ENCODE measurements at places on chromosomes 5 and 9.

DNA sequence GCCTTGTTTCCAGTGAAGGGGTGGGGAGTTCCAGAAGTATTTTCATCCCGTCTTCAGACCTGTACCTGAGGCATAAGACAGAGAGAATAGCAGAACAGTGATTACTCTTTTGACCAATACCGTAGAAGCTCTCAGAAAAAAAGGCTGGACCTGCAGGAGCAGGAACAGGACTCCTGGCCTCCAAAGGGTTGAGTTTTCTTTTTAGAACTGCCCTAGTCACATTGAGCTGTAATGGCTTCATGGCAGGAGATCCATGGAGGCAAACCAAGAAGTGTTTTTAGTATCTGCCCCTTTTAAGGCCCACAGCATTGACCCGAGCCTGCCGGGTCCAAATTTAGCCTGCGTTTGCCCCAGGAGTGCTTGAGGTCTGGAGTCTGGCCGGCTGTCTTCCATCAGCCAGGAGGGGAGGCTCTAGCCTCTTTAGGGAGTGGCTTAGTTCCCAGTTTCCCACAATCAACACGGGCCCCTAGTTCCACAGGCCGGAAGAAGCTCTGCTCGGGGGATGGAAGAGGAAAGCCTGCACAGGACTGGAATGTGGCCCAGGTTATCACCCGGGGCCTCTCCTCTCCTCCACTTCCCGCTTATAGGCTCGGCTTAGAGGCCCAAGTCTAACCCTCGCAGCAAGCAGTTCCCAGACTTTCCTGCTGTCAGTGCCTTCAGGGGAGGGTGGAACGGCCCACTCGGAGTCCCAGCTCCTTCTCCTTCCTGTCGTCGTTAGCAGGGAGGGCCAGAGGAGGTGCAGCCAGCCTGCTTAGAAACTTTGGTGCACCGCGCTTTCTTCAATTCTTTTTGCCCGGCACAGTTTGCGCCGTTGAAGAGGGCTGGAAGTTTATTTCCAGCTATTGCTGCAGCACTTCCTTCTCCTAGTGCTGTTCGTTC, 80.7 kb downstream of the C9orf152 start:
- H3K4me1 ChIP-seq: peaks cover 56% of the 10 kb centered on the region
- no peaks in the 10 kb centered on the region for H3K36me3 ChIP-seq
- DNase-seq: peak; percentile 94
- no peaks in the 10 kb centered on the region for H3K27me3 ChIP-seq

- no peaks in the 10 kb centered on the region for H3K36me3 ChIP-seq
- no peak overlapping the region for H3K27ac ChIP-seq
- H3K27me3 ChIP-seq: no peaks in the 10 kb centered on the region
- no peak overlapping the region for H3K4me3 ChIP-seq
Measured at GRCh38 chr5:9149988-9150387, 395.9 kb downstream of the SEMA5A start.

GRCh38 chr9:133982971-133983720, 9.0 kb downstream of the VAV2 start:
- no peaks in the 10 kb centered on the region for H3K36me3 ChIP-seq
- peaks cover 16% of the 10 kb centered on the region for H3K4me1 ChIP-seq
- H3K27ac ChIP-seq: peak overlapping the region; percentile 6
- H3K27me3 ChIP-seq: no peaks in the 10 kb centered on the region

DNA sequence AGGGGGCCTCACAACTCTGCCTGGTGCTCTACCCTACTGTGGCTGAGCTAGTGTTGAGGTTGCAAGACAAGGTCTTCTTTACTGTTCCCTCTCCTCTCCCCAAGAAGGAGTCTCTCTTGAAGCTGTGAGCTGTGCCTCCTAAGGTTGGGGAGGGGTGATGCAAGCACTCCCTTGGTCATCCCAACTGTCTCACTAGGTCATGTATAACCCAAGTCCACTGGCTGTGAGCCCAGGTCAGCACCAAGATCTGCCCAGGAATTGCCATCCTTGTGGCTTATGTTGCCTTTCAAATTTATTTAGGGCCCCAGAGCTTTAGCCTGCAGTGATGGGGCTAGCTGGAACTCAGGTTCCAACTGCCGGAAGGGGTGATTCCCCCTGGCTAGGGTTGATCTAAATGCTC, 10.3 kb upstream of the YTHDC2 start:
- H3K4me1 ChIP-seq: no peaks in the 10 kb centered on the region
- no peak overlapping the region for H3K4me3 ChIP-seq
- H3K36me3 ChIP-seq: no peaks in the 10 kb centered on the region

DNA sequence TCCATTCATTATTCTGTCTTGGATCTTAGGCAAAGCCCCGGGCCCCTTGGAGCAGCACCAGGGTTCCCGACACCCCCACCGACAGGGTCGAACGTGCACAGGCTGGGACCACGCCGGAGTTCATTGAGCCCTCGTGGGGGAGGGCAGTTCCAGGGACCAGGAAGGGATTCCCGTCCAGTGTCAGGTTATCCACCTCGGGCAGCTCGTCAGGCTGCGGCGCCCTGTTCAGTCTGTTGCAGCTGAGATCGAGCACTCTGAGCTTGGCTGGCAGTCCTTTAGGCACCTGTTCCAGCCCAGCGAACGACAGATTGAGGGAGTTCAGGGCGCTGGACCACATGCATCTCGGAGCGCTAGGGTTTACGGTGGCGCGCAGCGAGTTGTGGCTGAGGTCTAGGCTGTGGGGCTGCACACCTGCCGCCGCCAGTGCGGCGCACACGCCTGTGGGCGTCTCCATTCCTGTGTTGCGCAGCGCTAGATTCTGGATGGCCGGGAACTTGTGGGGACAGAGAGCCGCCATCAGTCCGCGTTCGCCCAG, 1.1 kb downstream of the CD14 start:
- peak overlapping the region; percentile 49 for H3K4me3 ChIP-seq
- no peaks in the 10 kb centered on the region for H3K27me3 ChIP-seq

DNA sequence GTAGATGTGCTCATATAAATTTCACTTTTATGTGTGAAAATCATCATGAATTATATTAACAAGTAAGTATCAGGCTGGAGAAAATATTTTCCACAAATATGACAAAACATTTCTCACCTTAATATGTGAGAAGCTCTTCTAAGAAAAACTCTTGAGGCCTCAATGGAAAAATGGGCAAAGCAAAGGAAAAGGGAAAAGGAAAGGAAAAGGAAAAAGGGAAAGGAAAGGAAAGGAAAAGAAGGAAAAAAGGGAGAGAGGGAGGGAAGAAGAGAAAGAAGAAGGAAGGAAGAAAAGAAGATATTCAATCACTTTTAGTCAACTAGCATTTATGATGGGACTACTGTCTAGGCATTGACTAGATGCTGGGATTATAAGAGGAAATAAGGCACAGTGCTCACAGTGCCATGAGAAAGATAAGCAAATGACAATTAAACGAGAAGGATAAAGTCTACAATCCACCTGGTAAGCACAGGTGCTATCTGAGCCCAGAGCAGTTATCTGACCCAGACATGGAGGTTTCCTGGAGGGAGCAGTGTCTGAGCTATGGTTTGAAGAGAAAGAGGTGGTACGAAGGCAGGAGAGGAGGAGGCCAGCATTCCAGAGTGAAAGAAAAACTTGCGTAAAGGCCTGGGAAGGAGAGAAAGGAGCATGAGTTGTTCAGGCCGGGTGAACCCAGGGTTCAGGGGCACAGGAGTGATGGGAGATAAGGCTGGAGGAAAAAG, 18.3 kb upstream of the ACSL6 start:
- H3K36me3 ChIP-seq: no peaks in the 10 kb centered on the region
- no peak overlapping the region for H3K27ac ChIP-seq
- no peaks in the 10 kb centered on the region for H3K27me3 ChIP-seq
- no peak overlapping the region for H3K4me3 ChIP-seq
- no peak for DNase-seq

All from Caco-2 (cell line).